Inflammatory macrophage (primary cell): ENCODE measurements at places on chromosomes 1 and 21.

- DNase-seq, result no peak
Measured at GRCh38 chr1:237788069-237788468, 102.7 kb downstream of the ZP4 start.

DNA sequence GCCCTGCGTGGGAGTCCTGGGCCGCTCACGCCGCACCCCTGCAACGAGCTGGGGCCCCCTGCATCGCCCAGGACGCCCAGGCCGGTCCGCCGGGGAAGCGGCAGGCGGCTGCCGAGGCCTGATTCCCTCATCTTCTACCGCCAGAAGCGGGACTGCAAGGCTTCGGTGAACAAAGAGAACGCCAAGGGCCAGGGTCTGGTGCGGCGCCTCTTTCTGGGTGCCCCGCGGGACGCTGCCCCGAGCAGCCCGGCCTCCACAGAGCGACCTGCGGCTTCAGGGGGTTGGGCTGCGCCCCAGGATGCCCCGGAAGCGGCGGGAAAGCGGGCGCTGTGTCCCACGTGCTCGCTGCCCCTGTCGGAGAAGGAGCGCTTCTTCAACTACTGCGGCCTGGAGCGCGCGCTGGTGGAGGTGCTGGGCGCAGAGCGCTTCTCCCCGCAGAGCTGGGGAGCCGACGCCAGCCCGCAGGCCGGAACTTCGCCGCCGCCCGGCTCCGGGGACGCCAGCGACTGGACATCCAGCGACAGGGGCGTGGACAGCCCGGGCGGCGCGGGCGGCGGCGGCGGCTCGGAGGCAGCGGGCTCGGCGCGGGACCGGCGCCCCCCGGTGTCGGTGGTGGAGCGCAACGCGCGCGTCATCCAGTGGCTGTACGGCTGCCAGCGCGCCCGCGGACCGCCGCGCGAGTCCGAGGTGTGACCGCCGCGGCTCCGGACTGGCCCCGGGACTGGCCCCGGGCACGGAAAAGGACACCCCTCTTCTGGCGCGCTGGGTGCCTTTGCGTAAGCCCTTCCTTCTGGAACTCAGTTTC lies 2.7 kb downstream of the FAM110D start:
- DNase-seq, result peak; percentile 47

- no peak for DNase-seq
Measured at GRCh38 chr1:47847763-47848162, 149.4 kb downstream of the TRABD2B start.

GRCh38 chr1:66399888-66400529 lies 133.9 kb upstream of the SGIP1 start:
- DNase-seq, result no peak

DNA sequence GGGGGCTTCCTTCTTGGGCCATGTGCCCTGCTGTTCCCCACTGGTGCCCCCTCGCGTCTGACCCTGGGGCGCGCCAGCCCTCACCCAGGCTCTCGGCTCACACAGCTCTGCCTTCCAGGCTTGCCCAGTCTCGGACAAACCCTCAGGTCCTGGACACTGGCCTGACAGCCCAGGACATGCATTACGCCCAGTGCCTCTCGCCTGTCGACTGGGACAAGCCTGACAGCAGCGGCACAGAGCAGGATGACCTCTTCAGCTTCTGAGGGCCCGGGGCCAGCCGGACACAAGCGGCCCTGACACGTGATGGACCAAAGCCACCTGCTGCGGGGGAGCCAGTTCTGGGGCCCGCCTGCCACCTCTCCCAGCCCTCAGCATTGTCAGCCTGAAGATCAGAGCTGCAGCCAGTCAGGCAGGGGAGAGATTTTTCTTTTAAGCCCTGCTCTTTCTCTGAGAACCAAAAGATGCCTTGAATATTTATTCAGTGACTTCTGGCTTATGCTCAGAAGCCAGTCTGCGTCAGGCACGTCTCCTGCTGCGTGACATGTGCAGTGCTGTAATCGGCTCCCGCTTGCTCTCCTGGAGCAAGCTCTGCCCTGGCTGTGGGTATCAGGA lies 23.4 kb downstream of the LDLRAP1 start:
- DNase-seq, result no peak

DNA sequence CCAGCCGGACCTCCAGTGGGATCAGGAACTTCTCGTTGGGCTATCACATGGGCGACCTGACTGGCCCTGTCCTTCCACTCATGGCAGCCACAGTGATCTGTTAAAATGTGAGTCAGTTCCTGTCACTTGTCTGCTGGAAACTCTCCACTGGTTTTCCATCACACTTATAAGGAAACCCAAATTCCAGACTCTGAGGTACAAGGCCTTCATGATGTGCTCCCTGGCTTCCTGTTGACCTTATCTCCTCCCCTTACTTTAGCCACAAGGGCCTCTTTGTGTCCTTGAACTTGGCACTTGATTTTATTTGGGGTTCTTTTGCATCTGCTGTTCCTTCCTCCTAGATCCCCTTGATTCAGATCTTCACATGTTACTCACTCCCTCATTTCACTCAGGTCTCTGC lies 96.8 kb downstream of the TENT5C start:
- no peak for DNase-seq
